ENCODE measurements at places on chromosomes 3 and 15.

GRCh38 chr15:81785181-81785580 lies 260.6 kb downstream of the MEX3B start:
- no peak for DNase-seq

DNA sequence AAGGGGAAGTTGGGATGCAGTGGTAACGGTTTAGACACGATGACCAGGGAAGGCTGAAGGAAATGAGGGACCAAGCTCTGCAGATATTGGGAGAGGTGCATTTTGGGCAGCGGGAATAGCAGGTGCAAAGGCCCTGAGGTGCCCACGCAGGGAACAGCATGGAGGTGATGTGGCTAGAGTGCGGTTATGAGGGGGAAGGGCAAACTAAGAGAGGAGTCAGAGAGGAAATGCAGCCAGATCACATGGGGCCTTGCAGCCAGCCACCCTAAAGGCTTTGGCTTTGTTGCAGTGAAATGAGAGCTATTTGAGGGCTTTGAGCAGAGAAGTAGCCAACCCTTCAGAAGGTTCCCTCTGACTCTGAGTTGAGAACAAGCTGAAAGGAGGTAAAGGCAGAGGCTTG lies 2.6 kb downstream of the SPATA12 start:
- DNase-seq = no peak

- no peak for DNase-seq
Observed at GRCh38 chr3:127133971-127134370, 59.0 kb upstream of the PRR23E start.

DNA sequence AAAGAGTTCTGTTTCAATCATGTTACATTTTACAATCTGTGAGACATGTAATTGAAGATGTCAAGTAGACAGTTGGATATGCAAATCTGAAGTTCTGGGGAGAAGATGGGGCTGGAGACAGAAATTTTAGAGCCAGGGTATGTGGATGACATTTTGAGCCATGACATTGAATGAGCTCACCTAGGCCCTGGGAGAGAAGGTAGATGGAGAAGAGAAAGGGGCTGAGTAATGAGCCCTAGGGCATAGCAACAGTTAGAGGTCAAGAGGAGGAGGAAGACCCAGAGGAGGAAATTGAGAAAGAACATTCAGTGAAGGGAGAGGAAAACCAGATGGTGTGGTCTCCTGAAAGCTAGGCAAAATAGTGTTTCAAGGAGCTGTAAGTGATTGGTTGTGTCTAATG lies 15.3 kb downstream of the TMEM266 start:
- no peak for DNase-seq

DNA sequence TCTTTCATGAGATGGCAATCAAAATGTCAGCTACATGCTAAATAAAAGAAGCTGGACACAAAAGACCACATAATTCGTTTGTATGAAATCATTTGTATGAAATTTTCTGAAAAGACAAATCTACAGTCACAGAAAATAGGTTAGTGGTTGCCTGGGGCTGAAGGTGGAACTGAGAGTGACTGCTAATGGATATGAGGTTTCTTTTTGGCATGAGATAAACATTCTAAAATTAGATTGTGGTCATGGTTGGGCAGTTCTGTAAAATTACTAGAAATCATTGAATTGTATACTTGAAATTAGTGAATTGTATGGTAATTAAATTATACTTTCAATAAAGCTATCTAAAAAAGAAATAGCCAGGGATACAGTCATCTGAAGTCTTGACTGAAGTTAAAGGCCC lies 2.7 kb upstream of the DMXL2 start:
- no peak for DNase-seq

- no peak for DNase-seq
Observed at GRCh38 chr15:79204886-79205675, 77.4 kb upstream of the ANKRD34C start.

- no peak for DNase-seq
Observed at GRCh38 chr3:188090620-188091309, 63.2 kb upstream of the LPP start.

All from NCI-H187 (cell line).